NK-92 treated with Interleukin-12 subunit alpha and Interleukin-12 subunit beta, amount 100 ng/mL, for 24 hours (cell line): ENCODE measurements at places on chromosomes 4 and X.

- DNase-seq, result no peak
Measured at GRCh38 chr4:189785257-189785656, 155.4 kb upstream of the FRG1 start.

DNA sequence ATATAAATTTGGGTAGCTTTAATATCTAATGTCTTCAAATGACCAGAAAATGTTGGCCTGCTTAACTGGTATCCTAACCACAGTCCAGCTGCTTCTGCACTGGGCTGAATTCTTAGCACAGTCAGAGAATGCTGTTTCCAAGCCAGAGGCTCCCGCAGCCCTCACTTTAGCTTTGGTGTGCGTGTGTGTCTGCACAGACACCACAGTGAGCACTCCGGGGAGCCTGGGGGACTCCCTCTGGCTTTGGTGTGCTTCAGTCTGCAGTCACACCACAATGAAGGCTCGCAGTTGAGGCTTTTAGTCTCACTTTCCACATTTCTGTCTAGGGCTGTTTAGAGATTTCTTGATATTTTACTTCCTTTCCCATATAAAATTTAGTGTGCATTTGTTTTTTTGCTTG is 53.6 kb downstream of the APOO start:
- DNase-seq, result no peak

GRCh38 chrX:48616576-48616975 is 19.3 kb downstream of the WDR13 start:
- no peak for DNase-seq

- no peak for DNase-seq
Measured at GRCh38 chr4:36039026-36039425, 205.3 kb downstream of the ARAP2 start.

DNA sequence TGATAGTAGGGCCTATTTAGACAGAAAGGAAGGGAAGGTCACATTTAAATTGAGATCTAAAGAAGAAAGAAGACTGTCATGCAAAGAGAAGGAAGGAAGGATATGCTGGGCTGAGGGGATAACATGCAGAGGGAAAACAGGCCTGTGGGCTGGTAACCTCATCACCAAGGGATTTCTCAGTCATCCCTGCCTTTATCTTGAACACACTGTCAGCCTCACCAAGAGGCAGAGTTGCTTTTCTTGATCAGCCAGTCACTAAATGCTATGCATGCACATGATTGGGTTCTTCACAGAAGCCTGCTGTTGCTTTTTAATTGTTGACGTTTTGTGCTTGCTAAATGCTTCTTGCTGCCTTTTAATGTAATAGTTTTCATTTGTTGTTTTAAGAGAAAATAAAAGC is 113.0 kb downstream of the ARHGAP24 start:
- DNase-seq, result no peak

- DNase-seq, result no peak
Measured at GRCh38 chr4:119643306-119644042, 14.9 kb upstream of the PDE5A start.

- no peak for DNase-seq
Measured at GRCh38 chrX:41322821-41323603, 10.9 kb upstream of the DDX3X start.

- no peak for DNase-seq
Measured at GRCh38 chr4:127622921-127623796, 9.6 kb upstream of the INTU start.

DNA sequence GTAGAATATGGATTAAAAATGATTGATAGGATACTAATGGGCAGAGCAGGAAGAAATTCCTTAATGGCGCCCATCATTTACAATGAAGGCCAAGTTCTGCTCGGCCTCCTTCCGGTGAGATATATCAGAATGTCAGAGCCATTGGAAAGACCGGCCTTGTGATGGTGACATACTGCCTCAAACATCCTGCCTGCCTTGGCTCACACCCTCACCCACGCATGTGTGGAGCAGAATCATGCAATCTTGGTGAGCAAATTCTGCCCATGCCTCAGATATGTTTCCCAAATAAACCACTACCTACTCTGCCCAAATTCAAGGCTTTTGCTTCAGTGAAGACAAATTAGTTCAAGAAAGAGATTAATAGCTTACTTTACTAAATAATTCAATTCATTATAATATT is 163.3 kb downstream of the MID1 start:
- DNase-seq, result no peak

DNA sequence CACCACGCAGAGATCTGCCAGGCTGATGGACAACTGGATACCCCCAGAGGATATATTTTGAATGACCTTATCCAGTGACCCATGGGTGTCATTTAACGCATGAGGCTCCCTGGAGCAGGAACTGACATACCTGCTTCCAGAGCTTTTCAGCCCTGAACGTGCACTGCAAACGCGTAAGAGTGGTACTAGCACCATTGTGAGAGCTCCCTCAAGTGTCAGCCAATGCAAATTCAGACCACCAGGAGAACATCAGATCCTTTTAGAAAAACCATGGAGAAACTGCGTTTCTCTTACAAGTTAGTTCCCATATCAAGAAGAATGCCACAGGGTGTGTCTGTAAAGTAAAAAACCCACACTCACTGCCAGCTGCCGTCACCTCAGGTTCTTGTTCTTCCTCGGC is 7.3 kb downstream of the TREX2 start:
- no peak for DNase-seq

GRCh38 chrX:48580662-48581061 is 6.4 kb downstream of the RBM3 start:
- DNase-seq, result no peak

DNA sequence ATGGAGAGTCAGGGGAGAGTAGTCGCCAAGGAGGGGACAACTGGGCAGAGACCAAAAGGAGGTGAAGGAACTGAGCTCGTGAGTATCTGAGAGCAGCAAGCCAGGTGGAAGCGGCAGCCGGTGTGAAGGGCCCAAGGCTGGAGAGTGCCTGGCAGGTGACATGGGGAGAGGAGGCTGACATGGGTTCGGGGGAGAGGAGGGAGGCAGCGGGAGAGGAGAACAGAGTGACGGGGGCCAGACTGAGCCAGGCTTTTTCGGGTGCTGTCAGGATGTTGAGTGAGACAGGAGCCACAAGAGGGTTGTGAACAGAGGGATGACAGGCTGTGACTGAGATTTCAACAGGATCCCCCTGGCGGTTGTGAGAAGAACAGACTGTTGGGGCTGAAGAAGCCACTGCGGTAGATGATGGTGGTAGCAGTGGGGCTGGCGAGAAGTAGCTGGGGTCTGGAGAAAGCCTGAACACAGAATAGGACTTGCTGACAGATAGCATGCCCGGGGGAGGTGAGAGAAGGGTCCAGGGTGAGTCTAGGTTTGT is 5.7 kb downstream of the ELK1 start:
- no peak for DNase-seq

DNA sequence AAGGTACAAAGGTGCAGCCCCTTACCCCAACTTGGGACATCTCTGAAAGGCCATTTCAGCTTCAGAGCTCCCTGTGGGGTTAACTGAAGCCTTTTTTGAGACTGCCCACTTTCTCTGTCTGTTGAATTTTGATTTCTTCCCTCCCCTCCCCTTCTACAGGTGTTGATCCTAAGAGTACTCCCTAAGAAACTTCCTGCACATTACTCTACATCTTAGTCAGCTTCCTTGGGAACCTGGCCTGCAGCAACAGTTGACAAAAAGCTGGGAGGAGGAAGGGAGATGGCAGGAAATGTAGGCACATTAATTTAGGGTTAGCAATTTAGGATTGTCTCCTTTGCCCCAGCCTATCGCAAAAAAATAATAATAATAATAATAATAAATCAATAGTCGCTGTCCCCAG is 1.2 kb upstream of the IDS start:
- DNase-seq, result no peak

DNA sequence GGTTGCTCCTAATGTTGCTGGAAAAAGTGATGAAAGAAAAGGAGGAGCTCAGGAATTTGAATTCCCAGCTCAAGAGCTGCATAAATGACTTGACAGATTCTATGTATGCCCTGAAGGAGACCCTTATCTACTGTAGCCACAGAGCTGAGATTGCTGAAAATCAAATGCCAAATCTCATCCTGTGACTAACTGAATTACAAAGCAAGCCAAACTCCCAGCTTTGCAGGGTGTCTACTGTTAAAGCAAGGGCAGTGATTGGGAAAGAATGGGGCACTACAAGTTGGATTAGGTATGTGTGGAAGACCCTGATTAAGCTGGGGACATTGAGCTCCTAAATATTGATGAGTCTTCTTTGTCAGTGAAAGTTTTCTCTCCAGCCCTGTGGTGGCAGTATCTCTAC is 20.8 kb upstream of the SMIM9 start:
- no peak for DNase-seq

- DNase-seq, result no peak
Measured at GRCh38 chr4:41865981-41866798, 69.0 kb upstream of the TMEM33 start.

DNA sequence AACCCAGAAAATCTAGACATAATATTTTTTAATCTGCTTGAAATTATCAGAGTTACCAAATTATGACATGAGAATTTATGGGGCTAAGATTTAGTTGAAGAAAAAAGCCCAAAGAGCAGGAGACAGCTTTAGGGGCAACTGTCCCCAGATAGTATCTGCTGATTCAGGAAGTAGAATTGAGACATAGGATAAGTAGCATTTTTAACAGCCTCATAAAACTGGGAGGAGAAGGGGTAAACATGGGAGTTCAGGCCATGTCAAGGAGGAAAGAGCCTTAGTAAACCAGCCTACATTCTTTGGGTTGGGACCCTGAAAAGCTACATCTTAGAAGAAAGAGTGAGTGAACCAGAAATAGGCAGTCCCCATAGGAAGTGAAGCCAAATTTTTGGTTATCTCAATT is 9.7 kb upstream of the RAB28 start:
- DNase-seq, result no peak

DNA sequence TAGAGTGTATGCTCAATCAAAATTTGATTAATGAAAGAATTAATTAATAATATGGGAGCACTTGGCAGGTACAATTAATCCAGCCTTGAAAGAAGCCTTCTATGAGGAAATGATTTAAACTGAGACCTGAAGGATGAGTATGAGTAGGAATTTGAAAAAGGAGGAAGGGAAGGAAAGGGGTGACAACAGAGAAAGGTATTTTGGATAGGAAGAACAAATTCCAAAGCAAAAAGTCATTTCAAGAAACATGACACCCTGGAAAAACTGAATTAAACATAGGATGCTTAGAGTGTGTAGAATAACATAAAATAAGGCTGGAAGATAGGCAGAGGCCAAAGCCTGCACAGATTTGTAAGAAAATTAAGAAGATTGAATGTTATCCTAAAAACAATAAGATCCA is 29.6 kb downstream of the PHOX2B start:
- DNase-seq, result no peak

DNA sequence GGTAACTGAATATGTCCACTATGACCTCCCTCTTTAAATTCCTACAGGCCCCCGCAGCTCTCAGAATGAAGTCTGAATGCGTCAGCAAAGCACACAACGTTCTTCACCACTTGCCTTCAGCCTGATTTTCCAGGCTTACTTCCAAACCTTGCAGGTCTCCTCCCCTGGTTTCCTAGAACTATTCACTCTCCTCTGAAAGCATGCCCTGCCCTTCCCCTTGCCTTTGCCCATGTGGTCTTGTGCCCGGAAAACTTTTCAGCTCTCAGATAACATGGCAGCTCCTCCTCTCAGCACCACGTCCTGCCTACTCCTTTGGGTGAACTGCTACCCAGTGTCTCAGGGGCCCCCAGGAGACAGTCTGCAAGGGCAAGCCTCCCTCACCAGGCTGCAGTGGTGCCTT is 268.5 kb upstream of the LDB2 start:
- no peak for DNase-seq

DNA sequence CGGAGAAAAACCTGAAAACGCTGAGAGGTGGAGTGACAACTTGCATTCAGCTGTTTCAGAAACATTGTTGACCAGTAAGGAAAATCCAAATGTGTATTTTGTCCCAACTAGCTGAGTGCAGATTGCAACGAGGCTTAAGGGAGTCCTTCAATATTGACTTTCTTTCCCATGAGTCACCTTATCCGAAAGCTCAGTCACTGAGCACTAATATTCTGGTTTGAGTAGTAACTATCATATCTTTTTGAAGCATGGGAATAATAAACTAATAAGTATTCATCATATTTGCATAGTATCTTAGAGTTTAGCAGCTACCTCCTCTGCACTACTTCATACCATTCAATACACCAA is 604.3 kb downstream of the PACRGL start:
- no peak for DNase-seq

- DNase-seq, result no peak
Measured at GRCh38 chrX:37824491-37825214, 22.7 kb downstream of the DYNLT3 start.

DNA sequence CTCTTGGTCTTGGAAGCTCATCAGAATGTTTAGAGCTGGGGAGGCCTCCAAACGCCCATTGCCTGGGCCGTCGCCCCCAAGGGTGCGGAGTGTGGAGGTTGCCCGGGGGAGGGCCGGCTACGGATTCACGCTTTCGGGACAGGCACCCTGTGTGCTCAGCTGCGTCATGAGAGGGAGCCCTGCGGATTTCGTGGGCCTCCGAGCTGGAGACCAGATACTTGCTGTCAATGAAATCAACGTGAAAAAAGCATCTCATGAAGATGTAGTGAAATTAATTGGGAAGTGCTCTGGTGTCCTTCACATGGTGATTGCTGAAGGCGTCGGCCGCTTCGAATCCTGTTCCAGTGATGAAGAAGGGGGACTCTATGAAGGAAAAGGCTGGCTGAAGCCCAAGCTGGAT is 23.3 kb downstream of the RGS12 start:
- no peak for DNase-seq

DNA sequence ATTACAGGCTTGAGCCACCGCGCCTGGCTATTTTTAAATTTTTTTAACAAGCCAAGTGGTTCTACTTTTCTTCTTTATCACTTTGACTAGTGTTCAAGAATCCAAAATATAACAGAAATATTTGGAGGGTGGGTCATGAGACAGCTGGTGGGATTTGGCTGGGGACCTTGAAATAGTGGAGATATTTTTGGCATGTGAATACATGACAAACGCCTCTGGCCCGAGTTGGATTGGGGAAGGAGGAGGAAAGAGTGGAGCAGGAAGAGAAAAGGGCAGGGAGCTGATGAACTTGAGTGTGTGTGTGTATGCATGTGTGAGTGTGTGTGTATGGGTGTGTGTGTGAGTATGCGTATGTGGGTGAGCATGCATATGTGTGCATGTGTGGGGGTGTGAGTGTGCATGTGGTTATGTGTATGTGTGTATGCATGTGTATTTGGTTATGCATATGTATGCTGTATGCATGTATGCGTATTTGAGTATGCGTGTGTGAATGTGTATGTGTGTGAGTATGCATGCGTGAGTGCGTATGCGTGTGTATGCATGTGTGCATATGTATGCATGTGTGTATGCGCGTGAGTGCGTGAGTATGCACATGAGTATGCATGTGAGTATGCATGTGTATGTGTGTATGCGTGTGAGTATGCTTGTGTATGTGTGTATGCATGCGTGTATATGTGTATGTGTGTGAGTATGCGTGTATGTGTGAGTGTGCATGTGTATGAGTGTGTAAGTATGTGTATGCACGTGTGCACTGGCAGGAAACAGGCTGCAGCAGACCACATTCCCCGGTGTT is 49.6 kb downstream of the JADE1 start:
- DNase-seq, result no peak

- DNase-seq, result no peak
Measured at GRCh38 chr4:70992391-70992881, 1.0 kb upstream of the DCK start.

- DNase-seq, result no peak
Measured at GRCh38 chr4:184385705-184386141, 88.6 kb downstream of the IRF2 start.

GRCh38 chr4:153479101-153479500 is 12.9 kb downstream of the TMEM131L start:
- DNase-seq, result no peak

GRCh38 chrX:78119521-78120227 is 15.6 kb downstream of the PGK1 start:
- DNase-seq, result no peak

- no peak for DNase-seq
Measured at GRCh38 chr4:124641715-124642381, 70.7 kb downstream of the ANKRD50 start.

- DNase-seq, result no peak
Measured at GRCh38 chr4:74127745-74128144, 28.8 kb upstream of the CXCL2 start.
